Foreskin melanocyte (primary cell): ENCODE measurements at places on chromosomes 4 and X.

- DNase-seq, result no peak
Measured at GRCh38 chr4:148396986-148397673, 45.1 kb downstream of the NR3C2 start.

DNA sequence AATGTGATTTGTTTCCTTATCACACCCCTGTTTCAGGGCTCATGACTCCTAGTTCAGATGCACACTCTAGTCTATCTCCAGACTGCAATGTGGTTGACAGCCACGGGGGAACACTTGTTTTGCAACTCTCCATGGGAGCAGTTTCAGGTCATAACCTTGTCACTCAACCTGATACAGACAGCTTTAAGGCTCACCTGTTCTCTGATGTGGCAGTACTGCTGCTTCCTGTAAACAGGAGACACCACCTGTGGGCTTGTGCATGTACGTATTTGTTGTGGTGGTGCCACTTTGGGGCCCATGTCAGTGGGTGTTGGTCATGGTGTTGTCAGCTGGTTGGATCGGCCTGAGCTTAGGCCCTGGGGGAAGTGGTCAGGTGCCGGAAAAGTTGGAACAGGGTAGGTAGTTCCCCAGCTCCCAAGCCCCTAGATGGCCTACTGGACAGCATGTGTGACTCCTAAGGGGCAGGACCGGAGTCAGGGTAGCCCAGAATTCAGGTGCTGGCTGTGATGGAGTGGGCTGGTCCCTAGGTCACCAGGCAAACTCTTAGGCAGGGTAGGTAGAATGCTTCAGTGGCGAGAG lies 46.2 kb downstream of the FAM9B start:
- no peak for DNase-seq

- no peak for DNase-seq
Measured at GRCh38 chr4:115852767-115853091, 739.3 kb upstream of the NDST4 start.

DNA sequence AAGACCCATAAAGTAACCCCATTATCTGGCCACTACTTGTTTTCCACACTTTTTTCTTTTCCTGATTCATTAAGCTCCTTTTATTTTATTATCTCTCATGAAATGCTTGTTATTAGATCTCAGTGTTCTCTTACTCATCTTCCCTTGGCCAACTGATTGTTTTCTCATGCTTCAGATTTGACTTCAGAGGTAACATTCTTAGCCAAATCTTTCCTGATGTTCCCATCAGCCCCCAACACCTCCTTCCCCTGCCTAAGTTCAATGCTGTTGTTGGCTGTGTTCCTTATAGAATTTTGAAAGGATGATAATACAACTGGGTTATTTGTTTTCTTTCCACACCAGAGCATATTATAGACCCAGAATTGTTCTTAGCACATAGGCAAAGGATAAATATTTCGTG lies 75.6 kb downstream of the BMPR1B start:
- no peak for DNase-seq

DNA sequence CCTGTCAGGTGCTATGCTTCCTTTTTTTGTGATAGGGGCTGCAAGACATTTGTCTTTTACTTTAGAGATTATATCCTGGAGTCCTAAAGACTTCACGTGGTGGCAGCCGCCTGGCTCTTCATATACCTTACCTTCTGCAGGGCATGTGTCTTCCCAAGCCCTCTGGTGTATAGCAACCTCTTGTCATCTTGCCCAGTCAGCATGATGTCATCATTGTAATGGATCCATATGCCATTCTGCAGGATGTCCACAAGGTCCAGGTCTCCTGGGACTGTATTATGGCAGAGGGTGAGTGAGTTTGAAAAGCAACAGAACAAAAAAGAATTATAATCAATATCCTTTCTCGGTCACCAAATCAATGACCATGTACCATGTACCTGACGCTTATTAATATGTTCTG lies 82.2 kb upstream of the SCOC start:
- no peak for DNase-seq

- peak; percentile 49 for DNase-seq
Measured at GRCh38 chr4:13544606-13545393, 492 bp upstream of the NKX3-2 start.

- DNase-seq, result no peak
Measured at GRCh38 chr4:111512081-111512783, 633.0 kb upstream of the FAM241A start.

DNA sequence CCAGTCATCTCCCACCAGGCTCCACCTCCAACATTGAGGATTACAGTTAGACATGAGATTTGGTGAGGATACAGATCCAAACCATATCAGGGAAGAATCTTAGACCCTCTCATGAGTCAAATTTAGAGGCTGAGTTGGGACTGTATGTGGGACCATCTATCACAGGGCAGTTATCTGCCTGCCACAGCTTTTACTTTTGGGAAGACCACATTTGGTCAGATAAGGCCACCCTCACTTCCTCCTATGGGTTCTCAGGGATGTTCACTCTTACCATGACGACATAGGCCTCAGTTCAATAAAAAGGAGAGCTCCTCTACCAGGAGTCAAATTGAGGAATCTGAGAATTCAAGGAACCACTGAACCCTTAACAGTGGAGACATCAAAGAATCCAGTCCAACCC lies 2.1 kb downstream of the MAGEB2 start:
- DNase-seq, result no peak

DNA sequence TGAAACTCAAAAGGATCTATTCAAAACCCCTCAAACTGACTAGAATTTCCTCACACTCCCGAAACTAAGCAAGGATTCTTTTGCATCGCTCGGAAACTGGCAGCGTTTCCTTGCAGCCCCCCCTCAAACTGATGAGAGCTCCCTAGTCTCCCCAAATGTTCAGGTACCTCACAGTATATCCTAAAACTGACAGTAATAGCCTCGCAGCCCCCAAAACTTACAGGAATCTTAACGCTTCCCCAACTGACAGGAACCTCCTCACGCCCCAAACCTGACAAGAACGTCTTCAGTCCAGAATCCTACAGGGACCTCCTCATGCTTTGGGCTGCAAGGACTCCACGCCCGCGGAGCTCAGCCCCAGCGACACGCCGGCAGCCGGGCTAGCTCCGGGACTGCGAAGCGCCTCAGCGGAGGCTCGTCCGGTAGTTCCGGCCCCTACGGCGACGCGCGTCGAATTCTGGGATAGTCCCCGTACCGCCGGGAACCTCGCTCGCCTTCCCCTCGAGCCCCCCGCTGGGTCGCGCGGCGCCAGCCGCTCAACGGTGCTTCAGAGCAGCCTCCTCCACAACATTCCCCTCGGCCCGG lies 640 bp downstream of the PHF8 start:
- no peak for DNase-seq

GRCh38 chr4:181618896-181619295 lies 624.3 kb upstream of the TENM3 start:
- DNase-seq, result no peak

DNA sequence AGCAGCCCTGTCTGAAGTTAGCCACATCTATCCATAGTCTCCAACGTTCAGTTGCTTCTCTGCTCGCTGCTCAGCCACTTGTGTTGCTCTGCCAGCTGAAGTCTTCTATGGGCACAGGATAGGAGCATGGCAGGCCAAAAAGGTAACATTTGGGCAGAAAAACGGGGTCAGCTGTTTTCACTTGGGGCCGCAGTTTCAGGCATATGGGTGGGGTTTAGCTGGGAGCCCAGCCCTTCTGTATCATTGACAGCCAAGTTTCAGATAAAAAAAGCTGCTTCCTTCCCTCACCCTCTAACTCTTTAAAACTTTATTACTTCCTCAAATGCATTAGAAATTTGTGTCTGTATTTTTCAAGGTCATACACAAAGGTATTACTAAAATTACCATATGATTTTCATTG lies 18.4 kb upstream of the MANBA start:
- no peak for DNase-seq

DNA sequence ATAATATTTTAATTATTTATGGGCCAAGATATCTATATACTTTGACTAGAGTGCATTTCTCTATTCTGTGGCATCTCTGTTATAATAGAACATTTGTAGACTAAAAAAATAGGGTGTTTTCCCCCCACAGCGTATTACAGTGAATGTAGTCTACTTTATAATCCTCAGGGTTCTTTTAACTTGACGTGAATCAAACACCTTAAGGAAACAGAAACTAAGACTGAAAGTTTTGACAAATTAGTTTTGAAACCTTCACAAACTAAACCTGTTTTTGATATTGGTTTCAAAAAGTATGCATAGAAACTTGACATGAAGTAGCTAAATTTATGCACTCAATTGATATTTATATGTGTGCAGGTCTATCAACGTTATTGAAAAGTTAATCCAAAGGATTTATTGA lies 1963.1 kb upstream of the TENM3 start:
- no peak for DNase-seq

- no peak for DNase-seq
Measured at GRCh38 chrX:47573341-47574075, 8.7 kb upstream of the TIMP1 start.
